ENCODE measurements at places on chromosomes 6 and 20.

DNA sequence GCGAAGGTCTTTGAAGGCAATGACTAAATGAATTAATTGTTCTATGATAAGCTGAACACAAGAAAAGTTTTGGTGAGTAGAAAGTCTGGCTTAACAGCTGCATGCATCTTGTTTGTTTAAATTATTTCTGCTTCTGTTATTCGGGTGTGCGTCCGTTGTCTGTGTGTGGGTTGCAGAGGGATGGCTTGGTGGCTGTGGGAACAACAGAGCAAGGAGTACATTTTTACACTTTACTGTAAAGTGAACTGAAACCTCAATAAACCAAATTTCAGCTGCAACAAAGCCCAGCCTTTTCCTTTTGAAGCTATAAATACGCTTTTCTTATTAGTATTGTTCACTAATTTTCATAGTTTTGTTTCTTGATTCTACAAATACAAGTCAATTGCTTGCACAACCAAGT, 3.5 kb upstream of the LAMP5 start:
- no peak for DNase-seq

- peak; percentile 79 for DNase-seq
Measured at GRCh38 chr20:1185790-1186334, 1.1 kb upstream of the TMEM74B start.

DNA sequence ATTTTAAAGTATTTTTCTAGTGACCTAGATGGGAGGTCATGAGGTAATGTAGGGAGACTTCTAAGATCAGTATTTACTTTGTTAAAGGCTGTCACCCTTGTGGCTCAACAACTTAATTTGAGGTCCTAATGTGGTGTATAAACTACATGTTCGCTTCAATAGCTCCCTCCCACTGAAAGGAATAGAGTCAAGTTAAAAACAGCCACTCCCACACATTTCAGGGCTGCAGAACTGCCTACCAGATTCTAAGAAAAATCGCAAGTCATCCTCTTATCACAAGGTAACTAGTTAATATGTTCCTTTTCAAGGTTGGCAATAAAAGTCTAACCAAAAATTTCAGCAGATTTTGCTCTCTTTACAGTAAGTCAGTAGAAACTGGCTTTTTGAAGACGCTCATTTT, 15.1 kb downstream of the GSTA1 start:
- DNase-seq, result no peak

DNA sequence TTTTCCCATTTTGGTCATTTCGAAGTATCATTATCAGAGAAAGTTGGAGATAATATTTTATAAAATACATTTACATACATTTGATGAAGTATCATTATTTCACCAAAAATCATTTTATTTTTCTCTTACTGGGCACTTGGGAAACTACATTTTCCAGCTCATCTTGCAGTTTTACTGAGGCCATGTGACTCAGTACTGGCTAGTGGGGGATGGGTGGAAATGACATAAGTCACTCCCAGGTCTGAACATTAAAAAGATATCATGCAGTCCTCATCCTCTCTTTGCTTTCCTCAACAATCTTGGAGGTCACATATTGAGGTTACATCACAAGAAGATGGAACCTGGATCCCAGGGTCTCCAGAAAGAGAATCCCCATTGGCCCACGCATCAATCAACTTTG, 84.1 kb downstream of the CD24 start:
- no peak for DNase-seq

GRCh38 chr6:52087498-52087999, at the start of gene PKHD1:
Gene PKHD1, minus strand, starts transcription at chr6:52087613. Its CDS starts 2,680 bp downstream, at chr6:52084933.
- no peak for DNase-seq

DNA sequence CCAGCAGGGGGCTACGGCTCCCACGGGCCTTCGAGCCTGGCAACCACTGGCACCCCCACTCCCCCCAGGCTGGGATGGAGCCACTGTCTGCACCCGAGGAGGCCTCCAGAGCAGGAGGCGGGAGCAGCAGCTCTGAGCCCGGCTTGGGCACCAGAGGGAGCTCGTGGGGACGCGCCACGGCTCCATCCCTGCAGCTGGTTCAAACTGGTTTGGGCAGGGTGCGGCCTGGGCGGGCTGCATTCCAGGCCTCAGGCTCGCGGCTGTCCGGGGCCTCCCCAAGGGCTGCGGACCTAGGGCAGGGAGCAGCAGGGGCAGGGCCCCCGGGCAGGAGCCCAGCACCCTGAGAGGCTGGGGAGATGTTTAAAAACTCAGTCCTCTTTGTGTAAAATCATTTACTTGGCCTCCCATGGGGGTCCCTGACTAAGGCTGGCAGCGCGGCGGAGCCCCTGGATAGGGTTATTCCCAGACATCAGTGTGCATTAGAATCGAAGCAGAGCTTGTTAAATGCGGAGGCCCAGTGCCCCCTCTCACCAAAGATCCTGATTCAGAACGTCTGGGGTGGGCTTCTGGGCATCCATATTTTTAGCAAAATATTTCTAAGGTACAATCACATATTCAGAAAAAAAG, 4.1 kb upstream of the BCAS4 start:
- DNase-seq, result peak; percentile 93

DNA sequence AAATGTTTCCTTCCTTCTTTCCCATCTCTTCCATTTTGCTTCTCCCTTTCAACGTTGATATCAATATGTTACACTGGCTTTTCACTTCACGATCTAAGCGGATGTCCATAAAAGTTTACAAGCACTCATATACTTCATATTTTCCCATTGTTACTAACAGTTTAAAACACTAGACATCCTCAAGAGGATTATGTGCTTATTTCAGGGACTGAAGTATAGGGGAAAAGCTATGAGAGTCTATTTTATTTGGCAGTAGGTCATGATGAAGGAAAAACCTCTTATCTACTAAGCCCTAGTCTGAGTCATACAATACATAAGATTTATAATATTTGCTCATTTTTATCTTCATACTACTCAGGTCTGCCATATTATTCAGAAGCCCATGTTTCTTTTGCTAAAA, 20.6 kb upstream of the EPB41L2 start:
- no peak for DNase-seq

DNA sequence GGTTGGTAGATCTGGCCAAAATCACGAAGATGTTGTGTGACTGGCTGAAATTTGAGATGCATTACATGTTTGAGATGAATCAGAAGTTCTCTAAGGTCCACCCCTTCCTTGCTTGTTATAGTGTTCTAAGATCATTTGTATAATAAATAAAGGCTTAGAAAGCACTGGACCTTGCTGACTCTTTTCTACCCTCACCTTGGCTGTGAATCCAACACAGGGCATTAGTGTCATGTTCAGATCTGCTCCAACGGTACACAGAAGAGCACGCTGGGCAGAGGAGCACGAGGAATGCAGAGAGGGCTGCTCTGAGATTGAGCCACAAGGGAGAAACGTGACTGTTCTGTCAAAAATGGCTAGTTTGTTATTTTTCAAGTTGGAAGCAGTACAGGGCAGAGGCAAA, 169.5 kb upstream of the HDAC2 start:
- no peak for DNase-seq

DNA sequence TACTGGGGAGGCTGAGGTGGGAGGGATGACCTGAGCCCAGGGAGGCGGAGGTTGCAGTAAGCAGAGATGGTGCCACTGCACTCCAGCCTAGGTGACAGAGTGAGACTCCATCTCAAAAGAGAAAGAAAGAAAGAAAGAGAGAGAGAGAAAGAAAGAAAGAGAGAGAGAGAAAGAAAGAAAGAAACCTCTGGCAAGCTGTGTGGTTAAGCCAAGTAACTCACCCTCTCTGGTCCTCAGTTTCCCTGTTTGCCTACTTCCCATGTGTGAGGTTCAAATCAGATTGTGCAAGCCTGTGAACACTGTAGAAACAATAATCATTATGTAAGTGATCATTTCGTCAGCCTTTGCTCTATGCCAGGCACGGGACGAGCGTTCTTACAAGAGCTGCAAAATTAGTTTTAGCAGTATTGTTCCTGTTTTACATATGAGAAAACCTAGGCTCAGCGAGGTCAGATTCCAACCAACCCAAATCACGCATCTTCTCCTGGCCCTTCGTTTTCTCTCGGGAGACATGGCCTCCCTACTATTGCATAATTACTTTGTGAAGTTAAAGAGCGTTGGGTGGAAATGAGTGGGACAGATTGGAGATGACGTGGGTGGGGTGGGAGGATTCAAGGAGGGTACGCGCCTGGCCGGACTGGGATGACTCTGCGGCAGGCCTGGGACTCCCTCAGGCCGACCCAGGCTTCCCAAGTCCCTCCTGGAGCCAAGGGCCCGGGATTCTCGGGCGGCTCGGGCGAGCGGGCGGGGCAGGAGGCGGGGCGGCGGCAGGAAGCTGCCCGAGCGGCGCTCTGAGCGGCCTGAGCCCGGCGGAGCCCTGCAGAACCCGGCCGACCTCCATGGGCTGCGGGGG, at the start of gene SNX21:
TSS of gene SNX21 (plus strand) at position 770 of the 853 bp plus-strand sequence. CDS start 121 bp downstream, outside the sequence.
- DNase-seq, result peak; percentile 59

DNA sequence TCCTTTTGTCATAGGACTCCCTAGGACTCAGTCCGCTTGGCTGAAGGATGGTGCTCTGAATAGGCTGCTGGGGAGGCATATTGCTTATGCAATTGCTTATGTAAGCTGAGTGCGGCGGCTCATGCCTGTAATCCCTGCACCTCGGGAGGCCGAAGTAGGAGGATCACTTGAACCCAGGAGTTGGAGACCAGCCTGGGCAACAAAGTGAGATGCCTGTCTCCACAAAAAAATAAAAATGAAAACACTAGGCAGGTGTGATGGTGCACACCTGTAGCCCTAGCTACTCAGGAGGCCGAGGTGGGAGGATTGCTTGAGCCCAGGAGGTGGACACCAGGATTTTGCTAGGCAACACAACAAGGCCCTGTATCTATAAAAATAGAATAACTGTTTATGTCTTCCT, 81.3 kb downstream of the EYA2 start:
- DNase-seq, result no peak

- no peak for DNase-seq
Measured at GRCh38 chr6:96990989-96991388, 66.5 kb downstream of the KLHL32 start.

DNA sequence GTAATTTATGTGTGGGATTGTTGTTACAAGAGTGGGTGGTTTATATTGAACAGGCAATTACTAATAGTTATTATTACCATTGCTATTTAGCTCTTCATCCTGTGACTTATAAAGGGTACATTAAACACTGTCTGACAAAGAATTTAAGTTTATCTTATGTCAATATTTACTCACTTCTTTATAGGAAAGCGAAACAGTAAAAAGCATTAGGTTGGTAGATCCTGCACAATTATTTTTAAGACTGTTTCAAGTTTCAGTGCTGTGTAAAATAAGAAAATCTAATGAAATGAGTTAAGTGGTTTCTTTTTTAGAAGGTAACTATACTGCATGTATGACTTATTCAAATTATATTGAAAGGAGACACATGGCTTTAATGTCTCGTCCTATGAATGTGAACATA, 135.8 kb upstream of the MAP3K7 start:
- DNase-seq, result no peak

GRCh38 chr20:59223182-59223601, 59.6 kb downstream of the ZNF831 start:
- DNase-seq, result no peak

DNA sequence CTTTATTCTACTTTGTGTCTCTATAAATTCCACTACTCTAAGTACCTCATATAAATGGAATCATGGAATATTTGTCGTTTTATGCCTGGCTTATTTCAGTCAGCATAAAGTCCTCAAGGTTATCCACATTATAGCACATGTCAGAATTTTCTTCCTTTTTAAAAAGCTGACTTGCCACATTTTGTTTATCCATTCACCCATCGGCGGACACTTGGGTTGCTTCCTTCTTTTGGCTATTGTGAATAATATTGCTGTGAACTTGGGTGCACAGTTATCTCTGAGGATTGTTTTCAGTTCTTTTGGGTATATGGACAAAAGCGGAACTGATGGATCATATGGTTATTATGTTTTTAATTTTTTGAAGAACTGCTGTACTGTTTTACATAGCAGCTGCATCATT, 39.1 kb upstream of the ME1 start:
- DNase-seq, result no peak

- no peak for DNase-seq
Measured at GRCh38 chr20:56716806-56717205, 87.7 kb downstream of the TFAP2C start.

DNA sequence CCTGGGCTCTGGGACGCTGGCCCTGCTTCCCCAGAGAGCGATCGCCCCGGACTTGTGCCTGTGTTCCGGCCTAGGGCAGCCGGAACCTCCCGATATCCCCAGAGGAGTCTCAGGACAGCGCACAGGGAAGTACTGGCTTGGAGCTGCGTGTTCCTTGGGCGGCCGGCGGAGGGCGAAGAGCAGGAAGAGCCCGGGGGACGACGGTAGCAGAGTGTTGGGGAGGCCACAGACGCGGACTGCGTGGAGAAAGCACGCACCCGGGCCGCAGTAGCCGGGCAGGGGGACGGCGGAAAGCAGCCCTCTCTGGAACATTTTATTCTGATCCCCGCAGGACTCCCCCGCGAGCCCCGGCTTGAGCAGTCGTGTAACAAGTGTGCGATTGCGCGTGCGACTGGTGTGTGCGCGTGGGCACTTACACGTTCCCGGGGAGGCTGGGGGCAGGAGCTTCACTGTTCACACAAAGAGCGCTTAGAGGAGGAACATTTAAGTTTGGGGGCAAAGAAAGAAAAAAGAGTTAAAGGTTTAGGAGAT, 36.1 kb downstream of the NCR2 start:
- DNase-seq, result peak; percentile 41

- no peak for DNase-seq
Measured at GRCh38 chr6:50829898-50830444, 11.3 kb downstream of the TFAP2B start.

GRCh38 chr20:10357061-10357708, 76.8 kb downstream of the MKKS start:
- no peak for DNase-seq

GRCh38 chr6:34238585-34239499, 2.2 kb downstream of the HMGA1 start:
- no peak for DNase-seq

DNA sequence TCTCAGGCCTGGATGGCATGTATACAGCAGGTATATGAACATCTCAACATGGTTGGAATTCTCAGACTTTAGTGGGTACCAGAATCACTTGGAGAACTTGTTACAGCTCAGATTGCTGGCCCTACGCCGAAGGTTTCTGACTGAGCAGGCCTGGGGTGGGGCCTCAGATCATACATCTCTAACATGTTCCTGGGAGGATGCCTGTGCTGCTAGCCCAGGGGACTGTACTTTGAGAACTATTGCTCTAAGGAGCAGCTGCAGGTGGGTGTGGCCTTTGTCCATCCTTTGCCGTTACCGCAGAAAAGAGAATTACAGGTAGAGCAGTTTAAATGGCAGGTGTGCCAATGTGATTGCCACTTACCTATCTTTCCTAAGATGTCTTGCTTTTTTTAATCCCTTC, 310.5 kb upstream of the JAG1 start:
- no peak for DNase-seq

- peak; percentile 51 for DNase-seq
Measured at GRCh38 chr6:69917834-69918233, 51.5 kb downstream of the COL19A1 start.
